ENCODE measurements at places on chromosomes 11 and 22. TPM values are rescaled to one million over a fixed set of nuclear protein-coding genes. Genes with fewer than 3 reads are reported as not detected.

- no peaks in the 10 kb centered on the region for H3K36me3 ChIP-seq
- H3K27me3 ChIP-seq: no peaks in the 10 kb centered on the region
- H3K4me3 ChIP-seq: no peak overlapping the region
- no peak overlapping the region for H3K27ac ChIP-seq
Observed at GRCh38 chr22:47624252-47625012, 862.0 kb downstream of the TBC1D22A start.

The GUCY1A2 gene
- 0.78 TPM for total RNA-seq

The PNPLA5 gene
- not detected for total RNA-seq

GRCh38 chr11:69378303-69379141 lies 84.6 kb downstream of the MYEOV start:
- H3K4me3 ChIP-seq: no peak overlapping the region
- no peaks in the 10 kb centered on the region for H3K27me3 ChIP-seq
- DNase-seq: no peak
- H3K27ac ChIP-seq: no peak overlapping the region
- peaks cover 17% of the 10 kb centered on the region for H3K4me1 ChIP-seq

The FOLR2 gene
- total RNA-seq: not detected
